CD4-positive, CD25-positive, alpha-beta regulatory T cell (primary cell): ENCODE measurements at places on chromosomes 5 and 9. TPM values are rescaled to one million over a fixed set of nuclear protein-coding genes. Genes with fewer than 3 reads are reported as not detected.

DNA sequence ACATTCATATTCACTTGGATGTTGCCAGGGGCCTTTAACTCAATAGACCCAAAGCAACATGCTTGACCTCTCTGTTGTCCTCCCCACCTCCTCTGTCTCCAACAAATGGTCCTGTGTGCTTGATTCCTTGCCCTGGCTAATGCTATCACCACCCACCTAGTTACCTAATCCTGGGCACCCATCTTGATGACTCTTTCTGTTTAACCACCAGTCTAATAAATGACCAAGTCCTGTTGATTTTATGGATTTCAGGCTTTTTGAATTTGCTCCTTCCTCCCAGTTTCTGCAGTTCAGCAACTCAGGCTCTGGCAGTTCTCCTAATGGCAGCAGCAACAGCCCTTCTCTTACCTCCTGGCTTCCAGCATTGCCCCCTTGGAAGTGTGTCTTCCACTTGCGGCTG is 246.3 kb upstream of the KLF4 start:
- no peak overlapping the region for H3K27ac ChIP-seq
- no peaks in the 10 kb centered on the region for H3K36me3 ChIP-seq
- DNase-seq: no peak
- H3K27me3 ChIP-seq: no peaks in the 10 kb centered on the region

GRCh38 chr5:15499528-15500324 is at the start of gene FBXL7:
Gene FBXL7, plus strand, starts transcription at chr5:15500180.
- H3K27me3 ChIP-seq: no peaks in the 10 kb centered on the region
- no peaks in the 10 kb centered on the region for H3K4me1 ChIP-seq
- H3K36me3 ChIP-seq: no peaks in the 10 kb centered on the region
- no peak for DNase-seq
- no peak within 1 kb of the TSS for H3K4me3 ChIP-seq
- H3K27ac ChIP-seq: no peak within 1 kb of the TSS

- H3K4me3 ChIP-seq: no peak overlapping the region
- H3K36me3 ChIP-seq: peaks cover 64% of the 10 kb centered on the region
- no peak for DNase-seq
Measured at GRCh38 chr9:19117039-19117716, 10.1 kb downstream of the PLIN2 start.

- peak; percentile 49 for DNase-seq
- no peak overlapping the region for H3K27ac ChIP-seq
- peaks cover 9% of the 10 kb centered on the region for H3K36me3 ChIP-seq
- peaks cover 45% of the 10 kb centered on the region for H3K4me1 ChIP-seq
- peak overlapping the region; percentile 96 for H3K4me3 ChIP-seq
- H3K27me3 ChIP-seq: no peaks in the 10 kb centered on the region
Measured at GRCh38 chr5:16467363-16468219, 2.0 kb upstream of the ZNF622 start.

GRCh38 chr5:35926389-35927051 is 11.9 kb downstream of the CAPSL start:
- peaks cover 5% of the 10 kb centered on the region for H3K27me3 ChIP-seq
- H3K27ac ChIP-seq: no peak overlapping the region
- peaks cover 13% of the 10 kb centered on the region for H3K4me1 ChIP-seq

GRCh38 chr5:78669331-78669730 is 20.8 kb upstream of the LHFPL2 start:
- no peaks in the 10 kb centered on the region for H3K36me3 ChIP-seq
- H3K27ac ChIP-seq: no peak overlapping the region
- H3K4me1 ChIP-seq: no peaks in the 10 kb centered on the region
- no peak overlapping the region for H3K4me3 ChIP-seq

DNA sequence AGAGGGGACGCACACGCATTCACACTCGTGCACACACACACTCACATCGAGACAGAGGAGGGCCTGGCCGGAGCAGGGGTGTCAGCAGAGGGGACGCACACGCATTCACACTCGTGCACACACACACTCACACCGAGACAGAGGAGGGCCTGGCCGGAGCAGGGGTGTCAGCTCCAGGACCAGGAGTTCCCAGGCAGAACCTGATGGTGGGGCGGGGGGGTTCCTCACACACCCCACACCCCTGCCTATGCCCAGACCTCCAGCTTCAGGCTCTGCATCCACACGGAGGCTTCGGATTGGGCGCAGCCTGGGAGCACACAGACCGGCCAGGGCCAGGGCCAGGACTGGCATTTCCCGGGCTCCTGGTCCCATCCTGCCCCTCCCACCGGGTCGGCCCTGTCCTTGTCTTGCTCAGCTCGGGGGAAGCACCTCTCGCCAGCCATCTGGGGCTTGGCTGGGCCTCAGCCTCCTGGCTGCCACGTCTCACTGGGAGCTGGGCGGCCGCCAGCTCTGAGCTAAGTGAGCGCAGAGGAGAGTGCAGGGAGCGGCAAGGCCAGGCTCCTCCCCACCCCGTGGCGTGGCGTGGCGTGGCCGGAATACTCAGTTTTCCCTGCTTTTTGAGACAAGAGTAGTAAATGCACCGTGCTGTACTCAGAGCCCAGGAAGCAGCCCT is 31.3 kb downstream of the ADAMTS2 start:
- no peaks in the 10 kb centered on the region for H3K36me3 ChIP-seq
- H3K4me3 ChIP-seq: no peak overlapping the region
- H3K27ac ChIP-seq: no peak overlapping the region
- DNase-seq: no peak
- H3K27me3 ChIP-seq: no peaks in the 10 kb centered on the region

Gene CD274
- 7.0 TPM for total RNA-seq
